Amygdala (tissue), 56 donors: ENCODE measurements at places on chromosomes 6 and 20.
A peak's percentile ranks its signal among the peaks of the same experiment; 100 is the strongest.

- peak; percentile 14 for DNase-seq
Observed at GRCh38 chr6:2480267-2480966, 235.0 kb upstream of the GMDS start.

GRCh38 chr6:5632348-5632935 lies 371.1 kb downstream of the FARS2 start:
- DNase-seq = no peak

DNA sequence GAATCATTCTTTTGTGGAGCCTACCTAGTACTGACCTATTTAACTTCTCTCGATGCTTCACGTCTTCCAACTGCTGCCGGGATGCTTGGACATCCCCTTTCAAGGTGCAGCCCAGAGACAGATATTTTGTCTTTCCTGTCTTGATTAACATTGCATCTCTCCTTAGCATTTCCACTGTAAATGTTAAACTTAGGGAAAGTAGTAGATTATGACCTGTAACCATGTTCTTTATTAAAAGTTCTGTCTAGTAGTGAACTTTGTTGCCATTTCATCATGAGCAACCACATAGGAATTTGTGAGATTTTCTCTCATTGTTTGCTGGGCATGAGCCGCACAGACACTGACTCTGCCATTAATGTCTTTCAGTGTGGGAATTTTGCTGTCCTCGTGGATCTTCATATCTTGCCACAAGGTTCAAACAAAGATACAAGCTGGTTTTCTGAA lies 117.9 kb downstream of the JAG1 start:
- no peak for DNase-seq

DNA sequence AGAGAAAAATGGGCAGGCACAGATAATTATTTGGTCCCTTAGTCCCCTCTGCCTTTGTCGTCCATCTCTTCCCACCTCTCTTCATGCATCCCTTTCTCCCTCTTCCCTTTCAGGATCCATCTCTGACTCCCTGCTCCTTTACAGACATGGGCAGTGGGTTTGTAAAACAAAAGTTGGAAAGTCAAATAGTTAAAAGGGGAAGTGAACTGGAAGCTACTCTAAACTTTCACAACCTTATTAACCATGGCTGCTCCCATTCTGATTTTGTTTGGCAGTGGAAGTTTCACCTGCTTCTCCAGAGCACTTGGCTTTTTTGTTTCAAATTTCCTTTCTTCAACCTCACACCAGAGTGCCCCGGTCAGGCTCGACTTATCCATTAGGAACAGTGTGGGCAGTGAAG lies 1.2 kb downstream of the HLA-DQA2 start:
- DNase-seq = no peak

DNA sequence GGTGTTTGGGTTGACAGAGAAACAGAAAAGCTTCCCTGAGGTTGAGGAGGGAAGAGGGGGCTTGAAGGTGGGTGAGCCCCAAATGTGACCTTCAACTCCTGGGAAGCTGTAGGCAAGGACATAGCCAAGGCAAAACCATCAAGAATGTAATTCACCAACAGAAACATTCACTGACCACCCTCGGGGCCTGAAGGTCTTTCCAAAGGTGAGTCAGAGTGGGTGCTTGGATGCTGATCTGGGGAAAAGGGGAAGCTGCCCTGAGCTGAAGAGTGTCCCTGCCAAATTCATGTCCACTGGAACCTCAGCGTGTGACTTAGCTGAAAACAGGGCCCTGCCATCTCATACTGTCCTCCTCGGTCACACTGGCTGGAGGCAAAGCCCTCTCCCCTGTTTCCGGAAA lies 234.2 kb upstream of the SULF2 start:
- DNase-seq = no peak

- DNase-seq = peak; percentile 67
Observed at GRCh38 chr6:44542401-44543116, 155.1 kb downstream of the CDC5L start.

DNA sequence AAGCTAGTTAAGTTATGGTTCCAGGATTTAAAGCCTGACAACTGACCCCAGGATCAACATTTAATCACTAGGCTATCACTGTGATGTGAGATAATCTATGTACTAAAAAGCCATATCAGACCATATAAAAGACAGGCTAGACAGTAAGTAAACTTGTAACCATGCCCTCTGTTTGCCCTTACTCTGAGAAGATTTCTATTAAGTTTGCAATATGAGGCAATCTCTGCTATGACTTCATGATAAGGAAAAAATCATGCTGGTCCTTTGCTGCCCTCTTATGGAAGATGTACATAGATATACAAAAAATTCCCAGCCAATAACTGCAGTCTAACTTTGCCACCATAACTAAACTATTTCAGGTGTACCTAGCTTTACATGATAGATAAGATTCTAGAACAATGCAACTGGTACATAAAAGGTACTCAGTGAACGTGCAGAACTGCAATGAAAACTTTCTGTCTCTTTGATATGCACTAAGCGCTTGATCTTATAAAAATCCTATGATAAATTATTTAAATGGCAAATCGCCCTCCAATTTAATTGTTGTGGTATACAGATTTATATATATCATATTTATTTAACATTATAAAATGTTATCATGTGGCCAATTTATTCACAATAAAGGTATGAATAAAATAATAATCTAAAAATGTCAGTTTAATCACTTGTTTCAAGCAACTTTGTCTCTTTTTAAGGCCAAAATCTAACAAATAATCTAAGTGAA lies 70.5 kb downstream of the FAM217A start:
- DNase-seq = no peak

DNA sequence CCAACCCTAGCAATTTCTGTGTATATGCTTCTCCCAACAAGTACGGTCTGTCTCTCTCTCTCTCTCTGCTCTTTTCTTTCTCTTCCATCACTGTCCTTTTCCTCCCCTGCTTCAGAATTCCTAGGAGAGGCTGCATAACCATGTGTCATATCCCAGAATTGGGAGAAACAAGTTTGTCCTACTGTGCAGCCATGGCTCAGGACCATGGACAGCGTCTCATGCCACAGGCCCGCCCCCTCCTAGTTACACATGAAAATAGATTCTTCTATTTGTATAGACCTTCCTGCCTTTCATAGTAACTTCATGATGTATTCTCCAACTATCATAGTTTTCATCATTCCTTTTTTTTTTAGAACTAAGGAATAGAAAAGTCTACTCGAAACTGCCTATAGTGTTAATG lies 98.0 kb downstream of the FNDC1 start:
- DNase-seq = no peak

DNA sequence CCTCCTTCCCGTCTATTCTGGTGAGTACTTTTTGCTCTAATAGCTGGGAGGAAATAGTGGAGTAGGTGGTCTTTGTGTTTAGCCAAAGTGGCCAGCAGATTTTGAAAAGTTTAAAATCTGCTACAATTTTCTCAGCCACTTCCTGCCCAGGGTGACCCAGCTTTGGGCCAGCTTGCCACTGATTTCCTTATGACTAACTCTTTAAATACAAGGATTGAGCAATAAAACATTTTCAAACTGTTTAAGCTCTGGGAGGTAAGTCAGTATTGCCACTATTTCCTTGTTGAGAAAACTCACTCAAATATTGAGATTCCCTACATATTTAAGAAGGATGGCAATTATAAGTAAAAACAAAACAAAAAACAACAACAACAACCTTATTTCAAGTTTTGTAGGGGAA lies 54.5 kb downstream of the TRMT11 start:
- no peak for DNase-seq

DNA sequence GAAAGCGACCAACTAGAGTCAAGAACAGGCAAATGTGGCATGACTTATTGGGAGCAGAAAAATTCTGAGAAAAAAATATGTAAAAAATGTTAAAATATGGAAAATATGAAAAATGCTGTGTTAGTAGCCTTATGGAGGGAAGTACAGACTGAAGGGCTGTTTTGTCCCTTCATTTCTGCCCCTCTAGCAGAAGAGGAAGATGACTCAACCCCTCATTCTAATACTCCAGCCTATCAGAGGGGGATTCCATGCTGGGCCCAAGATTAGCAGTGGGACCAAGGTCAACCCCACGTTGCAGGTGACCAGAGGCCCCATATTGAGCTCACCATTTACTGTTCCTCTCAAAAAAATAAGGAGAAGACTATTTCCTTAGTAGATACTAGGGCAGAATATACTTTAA lies 8.4 kb downstream of the MUC21 start:
- DNase-seq = no peak

GRCh38 chr6:68139130-68139529 lies 496.0 kb upstream of the ADGRB3 start:
- no peak for DNase-seq

DNA sequence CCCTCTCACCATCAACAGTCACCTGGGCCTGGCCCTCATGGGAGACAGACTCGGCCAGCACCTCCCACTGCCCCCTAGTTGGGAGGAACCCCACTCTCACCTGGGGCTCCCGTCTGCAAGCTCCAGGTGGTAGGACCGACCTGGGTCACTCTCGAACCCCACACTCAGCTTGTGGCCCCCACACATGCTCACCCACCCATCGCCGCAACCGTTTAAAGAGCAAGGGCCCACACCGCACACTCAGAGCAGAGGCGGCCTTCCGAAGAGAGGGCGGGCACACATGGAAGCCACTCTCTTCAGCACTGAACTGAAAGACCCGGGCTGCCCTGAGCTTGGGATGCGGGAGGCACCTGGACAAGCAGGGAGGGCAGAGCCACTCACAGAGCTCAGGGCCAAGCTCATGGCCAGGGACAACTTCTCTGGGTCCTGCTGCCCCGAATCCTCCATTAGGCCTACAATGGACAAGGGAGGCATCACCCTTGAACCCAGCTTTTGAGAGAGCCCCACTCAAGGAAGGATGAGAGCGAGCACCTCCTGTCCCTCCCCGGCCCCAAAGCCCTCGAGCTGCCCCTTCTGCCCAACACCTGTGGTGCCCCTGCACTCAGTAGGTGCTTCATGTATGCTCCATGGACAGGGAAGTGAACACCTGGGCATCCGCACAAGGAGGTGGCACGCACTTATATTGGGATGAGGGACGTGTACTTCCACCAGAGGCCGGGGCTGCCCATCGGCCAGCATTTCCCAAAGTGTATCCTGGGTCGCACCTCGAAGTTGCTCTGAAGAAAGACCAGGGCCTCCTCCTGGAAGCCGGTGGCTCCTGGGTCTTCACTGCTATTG lies 50.4 kb downstream of the YTHDF1 start:
- DNase-seq = no peak

DNA sequence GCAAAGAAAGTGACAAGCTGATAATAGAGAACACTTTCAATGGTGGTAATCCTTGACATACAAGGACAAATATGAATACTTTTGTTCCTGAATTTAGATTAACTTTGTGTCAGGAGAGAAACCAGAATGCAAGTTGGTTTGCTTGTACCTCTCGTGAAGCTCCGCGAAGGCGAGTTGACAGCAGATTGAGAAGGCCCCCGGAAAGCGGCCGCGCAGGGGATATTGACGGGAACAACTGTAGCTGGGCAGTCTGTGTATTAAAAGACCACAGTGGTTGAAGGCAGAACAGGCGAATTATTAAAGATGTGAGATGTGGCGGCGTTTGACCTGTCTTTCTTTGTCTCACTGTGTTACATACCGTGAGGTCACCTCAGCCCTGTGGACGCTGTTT lies 175.8 kb upstream of the RALGAPA2 start:
- no peak for DNase-seq

- no peak for DNase-seq
Observed at GRCh38 chr6:167565884-167566599, 241.2 kb downstream of the TTLL2 start.

- no peak for DNase-seq
Observed at GRCh38 chr6:38467566-38467965, 172.2 kb downstream of the BTBD9 start.

DNA sequence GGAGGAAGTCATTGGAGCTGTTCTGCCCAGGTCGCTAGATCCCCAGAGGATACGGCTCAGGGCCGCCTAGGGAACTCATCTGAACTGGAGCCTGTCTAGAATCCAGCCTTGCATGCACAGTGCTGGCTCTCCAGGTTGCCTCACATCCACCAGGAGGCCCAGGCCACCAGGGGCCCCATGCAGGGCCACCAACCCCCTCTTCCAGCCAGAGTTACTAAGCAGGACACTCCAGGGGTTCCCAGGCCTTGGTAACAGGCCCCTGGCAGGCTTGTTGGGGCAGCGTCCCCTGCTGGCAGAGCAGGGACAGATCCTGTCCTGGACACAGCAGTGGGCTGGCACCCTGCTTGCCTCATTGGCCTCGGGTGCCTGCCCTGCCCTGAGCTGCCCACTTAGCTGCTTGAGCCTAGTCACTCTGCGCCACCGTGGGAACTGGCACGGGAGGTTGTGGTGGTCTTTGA lies 35.3 kb downstream of the EFCAB8 start:
- no peak for DNase-seq

DNA sequence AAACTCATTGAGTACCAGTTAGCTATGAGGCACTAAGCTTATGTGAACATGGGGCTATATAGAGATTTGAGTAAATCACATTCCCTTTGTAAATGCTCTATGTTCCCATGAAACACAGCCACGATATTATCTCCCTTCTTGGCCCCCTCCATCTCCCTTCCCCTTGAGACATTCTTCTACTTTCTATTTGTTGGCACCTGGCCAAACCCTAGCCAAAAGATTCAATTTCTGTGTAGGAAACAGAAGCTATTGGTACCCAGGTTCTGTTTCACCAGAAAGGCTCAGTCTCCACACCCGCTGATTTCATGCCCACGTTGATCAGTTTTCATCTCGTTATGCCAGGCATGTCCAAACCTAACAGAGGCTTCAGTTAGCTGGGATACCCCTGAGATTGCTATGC lies 145.5 kb upstream of the LAMP5 start:
- DNase-seq = no peak

DNA sequence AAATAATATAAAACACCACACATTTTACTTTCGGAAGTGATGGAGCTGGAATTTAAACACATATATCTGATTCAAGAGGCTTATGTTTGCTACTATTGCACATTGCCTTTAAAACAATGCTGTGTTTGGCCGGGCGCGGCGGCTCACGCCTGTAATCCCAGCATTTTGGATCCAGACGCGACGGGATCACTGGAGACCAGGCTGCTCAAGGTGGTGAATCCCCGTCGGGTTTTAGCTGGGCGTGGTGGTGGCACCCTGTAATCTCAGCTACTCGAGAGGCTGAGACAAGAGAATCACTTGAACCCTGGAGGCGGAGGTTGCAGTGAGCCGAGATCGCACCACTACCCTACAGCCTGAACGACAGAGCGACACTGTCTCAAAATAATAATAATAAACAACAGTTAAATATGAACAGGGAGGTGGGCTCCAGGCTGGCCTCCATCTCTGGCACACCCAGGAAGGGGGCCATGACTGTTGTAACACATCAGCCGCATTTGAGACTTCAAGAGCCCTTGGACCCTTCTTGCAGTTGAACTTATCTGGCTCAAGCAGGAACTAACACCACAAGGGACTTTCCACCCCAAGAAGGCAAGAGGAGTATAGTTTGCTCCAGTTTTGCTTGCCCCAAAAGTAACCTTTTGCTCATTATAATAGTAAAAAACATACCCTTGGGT lies 127.1 kb upstream of the ZNF184 start:
- no peak for DNase-seq
